ENCODE measurements at places on chromosomes 5 and 9.

DNA sequence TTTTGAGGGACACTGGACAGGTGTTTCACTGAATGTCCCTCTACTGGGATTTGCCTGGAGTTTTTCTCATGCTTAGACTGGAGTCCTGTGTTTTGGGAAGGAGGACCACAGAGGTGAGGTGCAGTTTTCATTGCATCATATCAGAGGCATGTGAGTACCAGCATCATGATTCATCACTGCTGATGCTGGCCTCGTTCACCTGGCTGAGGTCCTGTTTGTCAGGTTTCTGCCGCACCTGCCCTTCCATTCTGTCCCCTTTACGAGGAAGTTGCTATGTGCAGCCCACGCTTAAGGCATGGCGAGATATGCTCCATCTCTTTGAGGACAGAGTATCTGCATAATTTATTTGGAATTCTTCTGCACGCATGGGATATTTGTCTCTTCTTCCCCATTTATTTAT lies 162.1 kb downstream of the TENT4A start:
- no peak for DNase-seq

DNA sequence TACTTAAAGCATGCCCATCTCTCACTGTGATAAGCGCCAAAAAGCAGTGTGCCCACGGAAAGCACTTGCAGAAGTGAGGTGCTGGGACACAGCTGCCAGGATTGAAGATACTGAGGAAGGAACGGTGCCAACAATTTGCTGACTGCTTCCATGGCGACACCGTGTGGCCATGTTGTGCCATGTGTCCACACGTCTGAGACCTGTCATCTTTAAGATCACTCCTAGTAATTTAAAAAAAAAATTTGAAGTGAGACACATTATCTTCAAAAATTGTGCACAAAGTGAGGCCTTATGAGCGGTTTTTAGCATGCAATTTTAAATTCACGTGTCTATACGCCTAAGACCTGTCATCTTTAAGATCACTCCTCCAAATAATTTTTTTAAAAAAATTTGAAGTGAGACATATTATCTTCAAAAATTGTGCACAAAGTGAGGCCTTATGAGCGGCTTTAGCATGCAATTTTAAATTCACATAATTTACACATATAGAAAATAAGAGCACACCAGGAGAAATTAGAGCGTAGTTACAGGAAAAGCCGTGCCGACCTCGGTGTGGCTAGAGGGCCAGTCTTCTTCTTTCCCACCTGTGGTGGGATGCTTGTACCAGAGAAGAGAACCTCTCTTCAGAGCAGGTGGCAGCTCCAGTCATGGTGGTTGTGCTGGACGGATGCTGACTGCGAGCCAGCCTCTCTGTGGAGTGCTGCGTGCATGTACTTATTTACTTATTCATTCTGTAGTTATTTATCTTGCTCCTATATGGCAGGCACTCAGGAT lies 21.4 kb upstream of the FLT4 start:
- no peak for DNase-seq

- no peak for DNase-seq
These were observed 607.9 kb upstream of the TLE4 start for GRCh38 chr9:78963911-78964310.

DNA sequence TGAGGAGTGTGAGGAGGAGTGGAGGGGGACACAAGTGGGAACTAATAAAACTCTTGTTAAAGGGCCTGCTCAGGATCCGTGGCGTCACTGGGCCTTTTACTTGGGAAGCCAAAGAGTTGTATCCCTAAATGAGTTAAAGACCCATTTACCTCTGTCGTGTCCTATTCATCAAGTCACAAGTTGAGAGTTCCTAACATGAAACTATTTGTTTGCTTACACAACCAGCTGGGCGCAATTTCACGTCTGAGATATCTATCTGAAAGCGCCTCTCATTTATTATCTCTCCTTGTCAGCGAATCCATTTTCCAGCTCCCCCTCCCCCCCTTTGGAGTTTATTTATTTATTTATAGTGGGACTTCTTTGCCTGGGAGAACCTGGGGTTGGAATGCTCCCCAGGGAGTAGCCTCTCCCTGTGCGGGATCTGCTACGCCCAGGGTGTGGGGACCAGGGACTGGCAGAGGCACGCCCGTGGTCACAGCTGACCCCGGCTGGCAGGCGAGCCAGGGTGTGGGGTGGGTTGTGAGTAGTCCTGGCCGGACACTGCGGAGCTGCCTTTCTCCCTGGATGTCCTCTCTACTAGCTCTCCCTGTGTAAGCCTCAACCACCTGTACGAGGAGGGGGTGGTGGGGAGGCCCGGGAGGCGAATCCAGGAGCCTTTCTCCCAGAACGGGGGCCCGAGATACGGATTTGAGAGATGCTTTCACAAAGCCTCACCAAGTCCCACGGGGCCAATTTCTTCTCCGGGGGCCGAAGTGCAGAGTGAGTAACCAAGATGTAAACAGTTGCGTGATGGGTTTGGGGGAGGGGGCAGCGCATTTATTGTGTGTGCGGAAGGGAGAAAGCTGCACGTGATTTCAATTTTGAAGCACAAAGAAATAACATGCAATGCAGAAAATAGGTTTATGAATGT lies 15.3 kb downstream of the NR2F1 start:
- no peak for DNase-seq

GRCh38 chr9:36492865-36493264 lies 79.8 kb upstream of the MELK start:
- no peak for DNase-seq

GRCh38 chr5:142644640-142645361 lies 41.1 kb downstream of the FGF1 start:
- DNase-seq: no peak

DNA sequence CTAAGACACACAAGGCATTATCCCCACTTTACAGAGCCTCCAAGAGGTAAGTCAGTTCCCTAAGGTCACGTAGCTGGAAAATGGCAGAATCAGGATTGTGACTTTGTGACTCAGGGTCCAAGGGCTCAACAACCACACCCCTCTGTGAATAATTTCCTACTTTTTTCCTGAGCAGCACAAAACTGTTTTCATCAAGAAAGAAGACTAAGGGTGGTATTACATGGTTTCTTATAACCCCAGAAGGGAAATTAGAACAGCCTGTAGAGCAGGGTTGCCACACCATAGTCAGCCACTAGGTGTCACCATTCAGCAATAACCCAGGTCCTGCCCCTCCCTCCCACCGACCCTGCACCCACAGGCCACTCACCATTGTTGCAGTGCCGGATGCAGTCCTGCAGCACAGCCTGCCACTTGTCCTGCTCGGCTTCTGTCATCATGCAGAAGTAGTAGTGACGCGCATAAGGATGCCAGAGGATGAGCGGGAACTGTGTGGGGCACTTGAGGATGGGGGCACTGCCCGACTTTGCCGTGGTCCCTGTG lies 72.1 kb downstream of the LRSAM1 start:
- no peak for DNase-seq

- DNase-seq: no peak
These were observed 85.1 kb upstream of the RAPGEF1 start for GRCh38 chr9:131824953-131825495.

DNA sequence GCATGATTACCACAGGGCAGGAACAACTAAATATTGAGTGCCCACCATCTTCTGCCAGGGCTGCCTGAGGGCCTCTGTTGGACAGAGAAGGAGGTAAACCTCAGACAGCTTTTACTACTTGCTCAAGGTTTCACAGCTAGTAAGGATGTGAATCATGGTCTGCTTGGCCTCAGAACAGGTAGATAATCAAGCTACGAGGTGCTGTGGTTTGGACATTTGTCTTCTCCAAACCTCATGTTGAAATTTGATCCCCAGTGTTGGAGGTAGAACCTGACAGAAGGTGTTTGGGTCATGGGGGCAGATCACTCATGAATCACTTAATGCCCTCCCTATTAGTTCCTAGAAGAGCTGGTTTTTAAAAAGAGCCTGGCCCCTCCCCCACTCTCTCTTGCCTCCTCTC lies 541.2 kb upstream of the TRPC7 start:
- DNase-seq: no peak

- DNase-seq: no peak
These were observed 400.9 kb upstream of the SGCD start for GRCh38 chr5:155926031-155926430.

DNA sequence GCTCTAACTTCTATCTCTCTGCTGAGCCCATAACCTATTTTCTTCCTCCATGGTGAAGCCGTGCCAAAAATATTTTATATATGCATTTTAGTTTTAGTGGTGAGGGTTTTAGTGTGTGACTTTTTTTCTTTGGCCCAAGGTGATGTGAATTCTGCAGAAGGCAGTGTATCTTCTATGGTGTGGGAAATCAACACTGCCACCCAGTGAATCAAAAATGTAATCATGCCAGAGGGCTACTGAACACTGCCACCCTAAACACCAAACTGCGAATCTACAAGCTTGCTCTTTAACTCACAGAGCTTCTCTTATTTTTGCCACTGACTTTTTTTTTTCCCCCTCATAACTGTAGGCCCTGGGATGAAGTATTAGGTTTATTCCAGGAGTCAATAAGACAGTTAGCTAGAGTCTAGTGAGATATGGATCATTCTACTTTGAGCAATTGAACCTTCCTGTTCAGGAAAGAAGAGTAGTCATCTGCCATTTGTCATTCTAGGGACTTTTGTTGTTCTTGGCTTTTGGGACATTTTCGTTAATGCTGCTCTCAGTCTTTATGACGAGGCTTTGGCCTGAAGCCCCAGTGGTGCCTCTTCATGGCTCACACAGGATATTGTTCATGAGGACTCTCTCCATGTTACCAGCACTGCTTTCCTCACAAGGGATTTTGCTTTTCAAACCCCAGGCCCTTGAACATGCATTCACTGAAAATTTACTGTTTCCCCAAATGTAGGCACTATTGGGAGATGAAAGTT lies 53.1 kb downstream of the C7 start:
- DNase-seq: no peak

Measured in bone marrow (tissue), 2 donors.